Right ventricle myocardium superior (tissue), 1 donor: ENCODE measurements at places on chromosomes 5 and 9. TPM values are rescaled to one million over a fixed set of nuclear protein-coding genes. Genes with fewer than 3 reads are reported as not detected.

- no peak for DNase-seq
Measured at GRCh38 chr5:109467058-109467457, 57.3 kb upstream of the PJA2 start.

DNA sequence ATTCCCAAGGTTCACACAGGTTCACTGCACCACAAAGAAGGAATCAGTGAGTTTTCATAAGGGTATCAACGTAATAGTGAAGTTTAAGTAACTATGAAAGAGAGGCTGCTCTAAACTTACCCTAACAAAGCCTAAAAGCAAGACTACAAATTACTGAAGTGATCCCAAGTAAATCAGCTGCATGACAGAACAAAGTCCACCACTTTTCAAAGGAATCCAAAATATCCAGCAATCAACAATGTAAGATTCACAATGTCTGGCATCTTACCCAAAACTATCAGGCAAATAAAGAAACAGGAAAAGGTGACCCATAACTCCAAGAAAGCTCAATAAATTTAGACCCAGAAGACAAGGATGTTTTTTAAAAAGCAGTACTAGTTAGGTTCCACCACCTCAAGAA lies 70.1 kb downstream of the GNAQ start:
- no peak for DNase-seq

- no peak for DNase-seq
Measured at GRCh38 chr9:112020680-112021596, 124.3 kb downstream of the UGCG start.

DNA sequence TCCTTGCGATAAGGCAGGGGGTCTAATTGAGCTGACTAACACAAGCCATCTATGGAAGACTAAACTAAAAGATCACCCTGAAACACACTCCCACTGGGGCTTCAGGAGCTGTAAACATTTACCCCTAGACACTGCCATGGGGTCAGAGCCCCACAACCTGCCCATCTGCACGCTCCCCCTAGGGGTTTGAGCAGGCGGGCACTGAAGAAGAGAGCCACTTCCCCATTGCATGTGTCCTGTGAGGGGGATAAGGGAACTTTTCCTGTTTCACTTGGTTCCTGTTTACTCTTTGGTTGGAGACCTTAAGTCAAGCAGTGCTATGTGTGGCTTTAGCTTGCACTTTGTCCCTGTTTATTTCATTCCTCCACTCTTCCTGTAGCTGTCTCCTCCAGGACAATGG lies 1929.5 kb upstream of the CDH9 start:
- no peak for DNase-seq

DNA sequence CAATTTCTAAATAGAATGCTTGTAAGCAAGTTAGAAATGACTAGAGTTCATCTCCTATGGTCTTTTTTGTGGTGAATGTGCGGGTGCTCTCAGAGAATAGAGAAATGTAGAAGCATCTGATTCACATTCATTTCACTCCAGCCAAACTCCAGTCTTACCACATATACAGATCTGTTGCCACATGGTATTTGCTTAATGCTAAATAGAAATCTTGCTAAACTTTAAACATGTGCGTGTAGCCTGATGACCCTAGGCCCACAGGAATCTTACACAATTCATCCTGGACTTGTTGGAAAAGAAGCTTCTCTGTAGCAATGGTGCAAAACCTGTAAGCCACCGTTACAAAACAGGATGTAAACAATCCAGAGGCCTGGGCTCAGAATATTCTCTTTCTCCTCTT lies 135.2 kb downstream of the PCSK1 start:
- no peak for DNase-seq

GRCh38 chr5:172789687-172790495 lies 18.9 kb upstream of the DUSP1 start:
- DNase-seq: peak; percentile 58

- no peak for DNase-seq
Measured at GRCh38 chr5:147675168-147675567, 107.4 kb downstream of the JAKMIP2 start.

Gene PCDHGB3
- total RNA-seq: 7.6 TPM
